ENCODE measurements at places on chromosomes 2 and 18.

DNA sequence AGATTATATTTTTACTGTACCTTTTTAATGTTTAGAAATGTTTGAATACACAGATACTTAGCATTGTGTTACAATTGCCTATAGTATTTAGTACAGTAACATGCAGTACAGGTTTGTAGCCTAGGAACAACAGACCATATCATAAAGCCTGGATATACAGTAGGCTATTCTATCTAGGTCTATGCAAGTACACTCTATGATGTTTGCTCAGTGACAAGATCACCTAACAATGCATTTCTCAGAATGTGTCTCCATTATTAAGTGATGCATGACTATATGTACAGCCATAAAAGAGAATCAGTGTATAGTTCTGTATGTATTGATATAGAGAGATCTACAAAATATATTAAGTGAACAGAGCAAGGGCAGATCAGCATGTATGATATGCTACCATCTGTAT is 616.4 kb downstream of the XIRP2 start:
- no peak for DNase-seq

DNA sequence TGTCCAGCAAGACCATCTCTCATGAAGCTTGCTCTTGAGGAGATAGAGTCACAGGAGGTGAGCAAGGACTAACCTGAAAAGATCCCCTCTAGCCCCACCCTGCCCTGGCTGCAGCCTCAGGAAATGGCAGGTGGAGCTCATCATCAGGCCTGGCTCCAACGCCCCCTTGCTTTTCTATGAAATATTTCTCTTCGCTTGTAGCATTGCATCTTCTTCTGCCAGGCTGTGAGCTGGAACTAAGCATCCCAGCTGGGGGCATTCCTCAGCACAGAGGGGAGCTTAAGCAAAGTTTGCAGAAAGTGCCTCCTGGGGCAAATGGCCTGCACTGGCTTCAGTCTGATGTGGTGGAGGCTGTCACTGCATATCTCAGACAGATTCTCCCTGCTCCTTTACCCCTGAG is 90.1 kb upstream of the LGALSL start:
- no peak for DNase-seq

- DNase-seq: no peak
These were observed 103.9 kb upstream of the TMEFF2 start for GRCh38 chr2:192298664-192299063.

DNA sequence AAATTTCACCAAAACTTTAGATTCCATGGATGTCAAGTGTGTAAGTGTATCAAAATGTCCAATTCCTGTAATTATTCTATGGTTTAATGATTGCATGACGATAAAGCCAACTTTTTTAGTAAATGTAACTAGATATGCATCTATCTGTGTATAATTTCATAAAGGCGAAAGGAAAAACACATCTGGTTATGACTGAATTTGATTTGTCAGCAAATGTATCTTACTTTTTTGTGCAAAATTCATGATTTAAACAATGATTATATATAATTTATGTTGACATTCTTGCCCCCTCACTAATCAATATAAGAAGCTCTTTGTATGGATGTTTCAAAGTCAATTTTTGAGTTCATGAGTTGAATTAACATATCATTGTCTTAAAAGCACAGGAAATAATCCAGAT is 138.5 kb downstream of the KCNJ3 start:
- DNase-seq: no peak

- DNase-seq: no peak
These were observed 32.7 kb upstream of the AFTPH start for GRCh38 chr2:64491426-64491825.

- peak; percentile 17 for DNase-seq
These were observed 182.3 kb downstream of the INO80D start for GRCh38 chr2:205903549-205904129.

DNA sequence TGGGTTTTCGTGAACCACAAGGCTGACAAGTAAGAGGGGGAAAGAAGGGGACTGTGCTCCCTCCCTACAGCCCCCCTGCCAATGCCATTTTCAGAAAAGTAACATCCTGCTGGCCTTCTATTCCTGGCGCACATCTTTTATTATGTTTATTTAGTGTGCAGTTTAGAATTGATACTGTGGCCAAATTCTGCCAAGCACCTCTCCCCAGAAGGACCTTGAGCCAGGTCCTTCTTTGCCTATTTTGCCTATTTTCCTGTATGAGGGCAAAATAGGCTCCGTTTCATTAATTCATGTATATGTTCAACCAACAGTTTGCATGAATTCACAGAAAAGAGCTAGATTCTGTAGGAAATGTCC is 136.0 kb downstream of the MYO3B start:
- DNase-seq: no peak

- DNase-seq: no peak
These were observed 240.2 kb downstream of the CYP26B1 start for GRCh38 chr2:71907503-71907902.

DNA sequence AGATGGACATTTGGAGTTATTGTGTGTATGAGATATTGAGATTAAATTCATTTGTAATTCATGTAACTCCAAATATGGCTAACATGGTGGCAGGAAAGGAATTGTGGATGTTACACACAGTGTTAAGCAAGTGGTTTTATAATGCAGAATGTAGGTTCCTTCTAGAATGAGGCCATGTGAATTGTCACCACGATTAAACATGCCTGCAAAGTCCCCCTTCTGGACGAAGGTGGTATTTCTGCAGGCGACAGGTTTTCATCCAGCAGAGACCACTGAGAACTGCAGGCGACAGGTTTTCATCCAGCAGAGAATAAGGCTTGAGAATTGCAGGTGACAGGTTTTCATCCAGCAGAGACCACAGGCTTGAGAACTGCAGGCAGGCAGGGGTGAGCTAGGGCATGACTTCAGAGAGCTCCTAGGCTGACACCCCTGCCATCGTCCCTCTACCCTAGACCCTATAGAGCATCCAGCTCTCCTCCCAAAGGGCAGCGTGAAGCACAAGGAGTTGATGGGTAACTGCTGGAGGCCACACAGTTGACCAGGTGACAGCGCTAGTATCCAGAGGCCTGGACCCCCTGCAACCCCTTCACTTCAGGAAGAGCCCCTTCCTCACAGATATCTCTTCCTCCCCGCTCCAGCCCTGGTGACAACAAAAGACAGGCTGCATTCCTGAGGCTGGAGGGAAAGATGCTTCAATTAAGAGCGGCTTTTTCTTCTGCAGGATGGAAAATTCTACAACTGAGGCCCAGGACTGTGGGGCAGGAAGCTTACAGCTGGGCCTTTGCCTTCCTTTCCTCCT is 175.8 kb downstream of the LOXHD1 start:
- DNase-seq: peak; percentile 45

- no peak for DNase-seq
These were observed 8.3 kb upstream of the POMC start for GRCh38 chr2:25176541-25177181.

DNA sequence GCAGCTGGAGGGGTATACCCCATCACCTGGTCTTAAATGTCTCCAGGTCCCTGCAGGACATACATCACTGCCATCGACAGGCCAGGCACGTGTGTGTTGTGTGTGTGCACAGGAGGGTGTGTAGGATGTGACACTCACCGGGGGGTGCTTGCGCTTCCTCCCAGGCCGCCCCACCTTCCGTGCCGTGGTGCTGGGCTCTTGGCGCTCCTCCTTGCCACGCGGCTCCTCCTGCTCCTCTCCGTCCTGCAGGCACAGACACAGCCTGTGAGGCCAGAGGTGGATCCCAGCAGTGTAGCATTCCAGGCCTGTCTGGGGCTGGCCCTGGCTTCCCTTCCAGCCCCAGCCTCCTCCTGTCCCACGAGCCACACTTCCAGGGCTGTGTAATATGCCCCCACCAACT is 41.7 kb downstream of the DNMT3A start:
- DNase-seq: no peak

All from pancreas (tissue), 10 donors.